AML-193 (cell line): ENCODE measurements at places on chromosomes 4 and X.

DNA sequence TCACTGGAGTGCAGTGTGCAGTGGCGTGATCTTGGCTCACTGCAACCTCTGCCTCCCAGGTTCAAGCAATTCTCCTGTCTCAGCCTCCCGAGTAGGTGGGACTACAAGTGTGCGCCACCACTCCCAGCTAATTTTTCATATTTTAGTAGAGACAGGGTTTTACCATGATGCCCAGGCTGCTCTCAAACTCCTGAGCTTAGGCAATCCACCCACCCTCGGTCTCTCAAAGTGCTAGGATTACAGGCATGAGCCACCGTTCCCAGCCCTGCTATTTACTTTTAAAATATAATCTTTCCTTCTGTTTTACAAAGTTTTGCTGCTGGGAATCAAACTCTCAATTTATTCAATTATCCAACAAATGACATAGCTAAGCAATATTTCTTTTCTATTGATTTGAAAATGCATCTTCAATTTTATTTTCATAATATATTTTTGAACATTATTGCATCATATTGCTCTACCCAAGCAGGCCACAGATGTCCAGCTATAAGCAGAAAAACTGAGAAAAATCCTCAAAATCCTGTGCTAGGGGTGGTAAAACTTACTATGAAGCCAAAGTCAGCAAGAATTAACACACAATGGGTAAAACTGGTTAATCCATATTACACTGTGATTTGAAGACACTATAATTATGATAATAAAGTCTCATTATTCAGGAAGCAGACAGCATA lies 5.2 kb downstream of the TIFA start:
- no peak for DNase-seq

- DNase-seq: peak; percentile 72
Observed at GRCh38 chrX:1336331-1336943, at the start of gene IL3RA. TSS of gene IL3RA (plus strand) at chrX:1336785. CDS start at chrX:1341766, 4,981 bp downstream.

- no peak for DNase-seq
Observed at GRCh38 chr4:172818901-172819300, 349.7 kb upstream of the GALNT7 start.

DNA sequence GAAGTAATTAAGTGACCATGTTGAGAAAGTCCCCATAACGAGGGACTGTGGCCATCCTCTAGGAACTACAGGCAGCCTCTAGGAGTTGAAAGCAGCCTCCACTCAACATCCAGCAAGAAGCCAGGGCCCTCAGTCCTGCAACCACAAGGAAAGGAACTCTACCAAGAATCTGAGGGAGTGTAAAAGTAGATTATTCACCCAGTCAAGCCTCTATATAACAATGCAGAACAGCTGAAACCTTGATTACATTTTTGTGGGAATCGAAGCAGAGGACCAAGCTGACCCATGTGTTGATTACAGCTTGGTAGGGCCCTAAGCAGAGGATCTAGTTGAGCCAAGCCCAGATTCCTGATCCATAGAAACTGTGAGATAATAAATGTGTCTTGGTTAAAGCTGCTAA lies 17.1 kb downstream of the RPS6KA6 start:
- no peak for DNase-seq
